ENCODE measurements at places on chromosomes 13 and 19. TPM values are rescaled to one million over a fixed set of nuclear protein-coding genes. Genes with fewer than 3 reads are reported as not detected.

- no peak overlapping the region for H3K4me3 ChIP-seq
- H3K27me3 ChIP-seq: no peaks in the 10 kb centered on the region
- DNase-seq: no peak
- no peaks in the 10 kb centered on the region for H3K36me3 ChIP-seq
- H3K27ac ChIP-seq: no peak overlapping the region
Measured at GRCh38 chr13:27038323-27038722, 133.3 kb downstream of the USP12 start.

GRCh38 chr19:18875726-18876125 lies 20.2 kb downstream of the CERS1 start:
- DNase-seq: no peak
- H3K27me3 ChIP-seq: no peaks in the 10 kb centered on the region
- H3K4me3 ChIP-seq: no peak overlapping the region
- no peaks in the 10 kb centered on the region for H3K36me3 ChIP-seq
- H3K4me1 ChIP-seq: no peaks in the 10 kb centered on the region

- H3K36me3 ChIP-seq: no peaks in the 10 kb centered on the region
- H3K4me3 ChIP-seq: no peak overlapping the region
- no peak for DNase-seq
- H3K4me1 ChIP-seq: no peaks in the 10 kb centered on the region
Measured at GRCh38 chr13:52925775-52926285, 77.4 kb upstream of the PCDH8 start.

DNA sequence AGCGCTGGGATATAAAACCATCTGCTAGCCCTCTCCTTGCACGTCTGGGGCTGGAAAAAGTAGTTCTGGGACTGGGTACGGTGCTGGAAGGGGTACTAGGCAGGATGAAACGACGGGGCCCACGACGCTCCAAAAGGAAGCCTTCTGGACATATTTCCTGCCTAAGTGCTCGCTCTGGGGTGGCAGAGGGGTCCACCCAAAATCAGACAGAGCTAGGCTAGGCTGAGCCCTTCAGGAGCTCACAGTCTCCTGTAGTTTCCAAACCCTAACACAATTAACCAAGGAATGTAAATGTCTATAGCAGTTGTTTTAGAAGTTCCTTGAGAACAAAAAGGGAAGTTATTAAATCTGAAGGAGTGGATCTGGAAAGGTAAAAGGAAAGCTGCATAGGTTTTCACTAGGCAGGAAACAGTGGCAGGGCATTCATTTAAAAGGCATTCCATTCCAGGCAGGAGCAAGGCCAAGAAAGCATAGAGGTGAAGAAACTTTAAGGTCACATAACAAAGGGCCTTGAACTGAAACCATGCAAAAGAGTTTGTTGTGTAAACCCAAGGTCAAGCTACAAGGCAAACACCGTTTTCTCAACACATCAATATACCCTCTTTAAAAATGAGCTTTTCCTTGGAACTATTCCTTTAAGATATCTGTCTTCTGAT lies 634 bp upstream of the DIAPH3 start:
- H3K27ac ChIP-seq: peak overlapping the region; percentile 90
- no peak for DNase-seq
- peak overlapping the region; percentile 65 for H3K4me3 ChIP-seq
- no peaks in the 10 kb centered on the region for H3K36me3 ChIP-seq
- no peaks in the 10 kb centered on the region for H3K4me1 ChIP-seq

GRCh38 chr13:105918842-105919741 lies 616.4 kb downstream of the EFNB2 start:
- no peaks in the 10 kb centered on the region for H3K27me3 ChIP-seq
- no peaks in the 10 kb centered on the region for H3K36me3 ChIP-seq
- H3K4me1 ChIP-seq: no peaks in the 10 kb centered on the region
- no peak overlapping the region for H3K27ac ChIP-seq
- no peak overlapping the region for H3K4me3 ChIP-seq

- H3K27me3 ChIP-seq: no peaks in the 10 kb centered on the region
- H3K4me3 ChIP-seq: no peak overlapping the region
- DNase-seq: no peak
- peak overlapping the region; percentile 8 for H3K27ac ChIP-seq
- no peaks in the 10 kb centered on the region for H3K36me3 ChIP-seq
Measured at GRCh38 chr19:47626238-47626637, 17.3 kb downstream of the BICRA start.

DNA sequence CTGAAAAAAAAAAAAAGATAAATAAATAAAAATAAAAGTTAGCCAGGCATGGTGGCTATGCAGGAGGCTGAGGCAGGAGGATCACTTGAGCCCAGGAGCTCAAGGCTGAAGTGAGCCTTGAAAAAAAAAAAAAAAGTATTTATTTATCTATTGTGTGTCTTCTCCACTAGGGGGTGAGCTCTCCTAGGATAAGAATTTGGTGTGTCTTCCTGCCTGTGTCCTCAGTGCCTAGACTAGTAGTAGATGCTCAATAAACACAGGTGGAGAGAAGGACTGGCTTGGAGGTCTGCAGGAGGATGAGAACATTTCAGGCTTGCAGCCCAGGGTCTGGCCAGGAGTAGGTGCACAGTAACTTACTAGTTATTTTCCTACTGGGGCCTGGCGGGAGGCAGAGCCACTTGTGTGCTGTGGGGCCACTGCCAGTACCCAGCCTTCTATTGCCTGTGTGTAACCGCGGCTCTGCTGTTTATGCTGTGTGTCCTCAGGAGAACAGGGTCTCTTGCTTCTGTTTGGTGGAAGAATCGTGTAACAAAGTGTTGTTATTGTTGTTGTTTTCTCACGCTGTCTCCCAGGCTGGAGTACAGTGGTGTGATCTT lies 5.4 kb downstream of the LMTK3 start:
- H3K27ac ChIP-seq: no peak overlapping the region
- no peak overlapping the region for H3K4me3 ChIP-seq
- no peaks in the 10 kb centered on the region for H3K36me3 ChIP-seq
- peaks cover 6% of the 10 kb centered on the region for H3K27me3 ChIP-seq
- H3K4me1 ChIP-seq: no peaks in the 10 kb centered on the region

DNA sequence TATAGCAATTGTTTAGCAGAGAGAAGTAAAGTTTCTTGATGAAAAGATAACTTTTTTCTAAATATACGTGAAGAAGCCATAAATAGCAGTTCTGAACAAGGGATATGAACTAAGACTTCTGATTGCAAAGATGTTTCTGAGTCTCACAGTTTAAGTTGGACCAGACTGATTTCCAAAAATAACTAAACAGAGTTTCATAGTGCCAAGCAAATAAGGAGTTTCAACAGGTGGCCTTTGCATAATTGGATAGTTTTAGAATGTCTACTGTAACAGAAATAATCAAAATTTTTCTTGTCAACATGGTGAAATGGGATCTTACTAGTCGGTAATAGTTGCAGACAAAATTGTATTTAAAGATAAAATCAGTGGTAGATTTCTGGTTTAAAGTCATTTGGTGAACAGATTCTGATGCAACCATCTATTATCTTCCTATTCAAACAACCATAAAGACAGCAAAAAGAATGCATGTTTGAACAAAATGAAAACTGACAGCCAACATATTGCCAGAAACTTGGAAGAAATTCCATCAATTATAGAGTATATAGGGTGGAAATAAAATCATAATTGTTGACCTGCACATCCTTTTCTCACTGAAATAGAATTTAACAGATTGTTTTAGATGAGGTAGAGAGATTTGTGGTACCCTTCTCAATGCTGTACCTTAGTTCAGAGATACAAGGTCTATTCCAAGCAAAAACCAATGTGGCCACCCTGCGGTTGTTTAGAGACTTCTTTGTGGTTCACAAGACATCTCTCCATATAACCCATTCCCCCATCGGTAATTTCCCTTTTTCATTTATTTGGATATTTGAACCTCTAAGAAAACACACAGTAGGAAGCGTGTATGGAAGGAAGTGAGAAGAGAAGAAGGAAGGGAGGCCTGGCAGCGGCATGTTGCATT lies 275.3 kb downstream of the COG6 start:
- H3K27ac ChIP-seq: no peak overlapping the region
- no peak for DNase-seq
- H3K4me3 ChIP-seq: no peak overlapping the region
- no peaks in the 10 kb centered on the region for H3K36me3 ChIP-seq
- H3K27me3 ChIP-seq: no peaks in the 10 kb centered on the region

MAP2K2 gene
- total RNA-seq: 7.4 TPM

DNA sequence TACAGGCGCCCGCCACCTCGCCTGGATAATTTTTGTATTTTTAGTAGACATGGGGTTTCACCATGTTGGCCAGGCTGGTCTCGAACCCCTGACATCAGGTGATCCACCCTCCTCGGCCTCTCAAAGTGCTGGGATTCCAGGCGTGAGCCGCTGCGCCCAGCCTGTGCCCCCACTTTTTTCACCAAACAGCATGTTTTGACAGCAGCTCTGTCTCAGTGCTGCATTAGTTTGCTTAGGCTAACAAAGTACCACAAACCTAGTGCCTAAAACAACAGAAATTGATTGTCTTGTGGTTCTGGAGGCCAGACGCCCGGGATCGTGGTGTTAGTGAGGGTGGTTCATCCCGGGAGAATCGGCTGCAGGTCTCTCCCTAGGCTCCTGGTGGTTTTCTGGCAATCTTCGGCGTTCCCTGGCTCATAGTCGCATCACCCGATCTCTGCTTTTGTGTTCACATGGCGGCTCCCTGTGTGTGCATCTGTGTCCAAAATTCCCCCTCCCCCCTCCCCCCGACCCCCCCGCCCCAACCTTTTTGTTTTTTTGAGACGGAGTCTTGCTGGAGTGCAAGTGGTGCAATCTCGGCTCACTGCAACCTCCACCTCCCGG lies 30.0 kb downstream of the MYH14 start:
- H3K27me3 ChIP-seq: no peaks in the 10 kb centered on the region
- H3K4me1 ChIP-seq: no peaks in the 10 kb centered on the region
- no peak for DNase-seq

IL4I1 gene
- total RNA-seq: not detected

- no peak for DNase-seq
- H3K27me3 ChIP-seq: no peaks in the 10 kb centered on the region
- H3K4me3 ChIP-seq: no peak overlapping the region
- no peak overlapping the region for H3K27ac ChIP-seq
Measured at GRCh38 chr13:111484959-111485358, 164.5 kb downstream of the TEX29 start.

GRCh38 chr13:20782116-20782708 lies 8.5 kb upstream of the EEF1AKMT1 start:
- no peak for DNase-seq
- no peak overlapping the region for H3K27ac ChIP-seq
- no peak overlapping the region for H3K4me3 ChIP-seq
- no peaks in the 10 kb centered on the region for H3K36me3 ChIP-seq

DNA sequence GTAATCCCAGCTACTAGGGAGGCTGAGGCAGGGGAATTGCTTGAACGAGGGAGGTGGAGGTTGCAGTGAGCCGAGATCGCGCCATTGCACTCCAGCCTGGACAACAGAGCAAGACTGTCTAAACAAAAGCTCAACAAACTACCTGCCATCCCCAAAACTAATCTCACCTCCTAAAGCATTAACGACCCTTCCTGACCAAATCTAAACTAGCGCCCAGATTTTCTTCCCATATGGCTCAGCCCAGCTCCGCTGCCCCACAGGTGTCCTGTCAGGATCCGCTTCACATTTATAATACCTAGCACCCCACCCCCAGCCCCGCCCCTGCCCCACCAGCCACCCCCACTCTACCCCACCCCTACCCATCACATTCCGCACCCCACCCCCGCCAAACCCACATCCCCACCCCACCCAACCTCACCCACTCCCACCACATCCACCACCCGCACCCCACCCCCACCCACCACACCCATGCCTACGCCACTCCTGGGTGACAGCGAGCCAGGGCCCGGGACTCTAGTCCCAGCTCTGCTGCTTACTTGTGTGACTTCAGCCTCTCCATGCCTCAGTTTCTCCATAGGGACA lies 599 bp downstream of the C19orf12 start:
- H3K4me1 ChIP-seq: no peaks in the 10 kb centered on the region
- no peak for DNase-seq
- H3K36me3 ChIP-seq: no peaks in the 10 kb centered on the region
- no peaks in the 10 kb centered on the region for H3K27me3 ChIP-seq

GPI gene
- total RNA-seq: 41.5 TPM

- no peaks in the 10 kb centered on the region for H3K4me1 ChIP-seq
- no peak overlapping the region for H3K4me3 ChIP-seq
- H3K36me3 ChIP-seq: no peaks in the 10 kb centered on the region
- no peak for DNase-seq
- H3K27me3 ChIP-seq: no peaks in the 10 kb centered on the region
Measured at GRCh38 chr13:44857061-44857460, 132.2 kb downstream of the NUFIP1 start.

GPR12 gene
- total RNA-seq: not detected

FXYD3 gene
- total RNA-seq: 1.6 TPM

LILRA2 gene
- total RNA-seq: not detected

CEACAM7 gene
- 0.51 TPM for total RNA-seq

- H3K4me3 ChIP-seq: no peak overlapping the region
- DNase-seq: no peak
- H3K27ac ChIP-seq: no peak overlapping the region
- no peaks in the 10 kb centered on the region for H3K4me1 ChIP-seq
- H3K27me3 ChIP-seq: no peaks in the 10 kb centered on the region
- no peaks in the 10 kb centered on the region for H3K36me3 ChIP-seq
Measured at GRCh38 chr13:76708138-76708688, 178.0 kb downstream of the KCTD12 start.

GRIN3B gene
- not detected for total RNA-seq

ZNF470 gene
- 7.5 TPM for total RNA-seq

DNA sequence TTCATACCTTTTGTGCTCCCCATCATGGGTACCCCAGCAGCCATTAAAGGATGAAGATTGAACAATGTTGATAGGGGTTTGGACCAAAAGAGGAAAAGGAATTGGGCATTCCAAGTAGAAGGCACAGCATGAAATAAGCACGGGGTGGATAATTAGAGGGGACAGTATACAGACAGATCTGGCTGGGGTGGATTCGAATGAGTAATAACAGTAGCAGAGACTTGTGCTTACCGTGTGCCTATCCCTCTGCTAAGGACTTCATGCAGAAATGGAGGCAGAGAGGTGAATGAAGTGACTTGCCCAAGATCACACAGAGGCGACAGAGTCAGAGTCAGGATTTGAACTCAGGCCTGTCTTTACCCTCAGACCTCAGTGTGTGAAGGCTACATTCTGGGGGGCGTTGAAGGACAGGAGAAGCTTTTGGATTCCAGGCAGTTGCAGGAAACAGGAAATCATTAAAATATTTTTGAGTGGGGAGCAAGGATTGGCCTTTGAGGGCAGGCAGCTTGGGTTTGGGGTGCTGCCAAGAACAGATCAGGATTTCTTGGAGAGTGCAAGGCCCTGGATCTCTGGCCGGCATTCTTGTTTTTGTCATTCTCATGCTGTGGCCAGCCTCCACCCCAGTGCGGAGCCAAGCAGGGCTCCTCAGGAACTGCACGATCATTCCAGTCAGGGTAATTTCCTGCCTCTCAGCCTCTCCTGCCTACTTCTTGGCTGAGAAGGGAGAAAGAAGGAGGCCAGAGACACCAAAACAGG lies 18.7 kb downstream of the PAF1 start:
- no peaks in the 10 kb centered on the region for H3K36me3 ChIP-seq
- H3K4me3 ChIP-seq: no peak overlapping the region
- no peaks in the 10 kb centered on the region for H3K27me3 ChIP-seq
- DNase-seq: peak; percentile 84
- H3K27ac ChIP-seq: peak overlapping the region; percentile 96

- H3K4me3 ChIP-seq: no peak overlapping the region
- H3K36me3 ChIP-seq: no peaks in the 10 kb centered on the region
- H3K27ac ChIP-seq: no peak overlapping the region
Measured at GRCh38 chr19:15863272-15863671, 34.6 kb downstream of the CYP4F2 start.

- no peak overlapping the region for H3K27ac ChIP-seq
- H3K4me3 ChIP-seq: no peak overlapping the region
- H3K4me1 ChIP-seq: no peaks in the 10 kb centered on the region
Measured at GRCh38 chr13:112443191-112443994, 67.2 kb downstream of the SPACA7 start.
